ENCODE measurements at places on chromosomes 1 and 21.

DNA sequence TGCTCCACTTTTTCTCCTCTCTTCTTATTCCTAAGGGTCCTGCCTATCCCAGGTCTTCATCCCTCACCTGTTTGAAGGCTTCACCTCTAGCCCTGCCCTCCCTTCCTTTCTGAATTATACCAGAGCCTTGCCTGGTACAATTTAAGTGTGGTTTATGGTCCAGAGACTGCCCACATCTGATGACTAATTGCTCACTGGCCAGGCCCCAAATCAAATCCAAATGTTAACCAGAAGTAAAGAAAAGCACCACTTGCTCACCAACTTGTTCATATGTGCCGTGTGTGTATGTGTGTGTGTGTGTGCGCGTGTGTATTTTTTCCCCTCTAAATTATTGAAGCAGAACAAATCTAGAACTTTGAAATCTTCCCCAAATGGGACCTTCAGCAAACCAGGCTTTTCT lies 26.4 kb downstream of the MYOM3 start:
- no peak for DNase-seq

DNA sequence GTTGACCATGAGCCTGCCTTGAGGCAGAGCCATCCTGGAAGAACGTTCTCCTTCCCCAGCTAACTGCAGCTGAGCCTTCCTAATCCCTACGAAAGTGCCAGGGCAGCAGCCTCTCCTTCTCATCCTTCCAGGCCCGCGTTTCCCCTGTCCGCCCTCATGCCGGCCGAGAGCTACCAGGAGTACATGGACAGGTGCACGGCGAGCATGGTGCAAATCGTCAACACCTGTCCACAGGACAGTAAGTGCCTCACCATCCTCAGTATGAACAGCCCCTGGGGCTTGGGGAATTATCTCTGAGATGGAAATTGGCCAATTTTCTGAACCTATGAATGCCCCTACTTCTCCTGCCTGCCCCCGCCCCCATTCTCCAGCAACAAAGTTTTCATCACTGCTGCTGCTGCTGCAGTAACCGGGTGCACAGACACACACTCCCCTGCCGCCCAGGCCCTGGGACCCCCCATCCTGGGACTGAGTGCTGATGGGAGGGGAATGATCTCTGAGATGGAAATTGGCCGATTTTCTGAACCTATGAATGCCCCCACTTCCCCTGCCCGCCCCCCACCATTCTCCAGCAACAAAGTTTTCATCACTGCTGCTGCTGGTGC lies 39.6 kb downstream of the UBASH3A start:
- DNase-seq, result no peak

DNA sequence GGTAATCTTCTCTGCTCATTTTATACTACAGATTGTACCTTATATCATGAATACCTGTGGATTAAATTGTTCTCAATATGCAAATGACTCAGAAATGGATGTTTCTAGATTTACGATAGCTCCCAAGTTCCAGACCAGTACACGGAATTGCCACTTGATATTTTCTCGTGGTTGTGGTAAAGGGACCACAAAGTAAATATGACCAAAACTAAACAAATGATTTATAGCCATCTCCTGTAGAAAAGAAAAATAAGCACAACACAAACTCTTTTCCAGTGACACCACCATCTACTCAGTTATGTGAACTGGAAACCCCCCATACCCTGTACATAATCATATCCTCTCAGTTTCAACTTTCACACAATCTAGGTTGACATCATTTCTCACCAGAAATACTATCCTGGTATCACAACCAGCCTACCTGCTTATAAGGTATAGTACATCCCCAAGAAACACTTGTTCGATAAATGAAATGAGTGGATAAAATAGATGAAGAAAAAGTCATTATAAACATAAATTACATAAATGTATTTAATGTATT lies 172.3 kb downstream of the ADGRL4 start:
- no peak for DNase-seq

- DNase-seq, result no peak
These were observed 311 bp downstream of the IRF2BP2 start for GRCh38 chr1:234609691-234610042.

DNA sequence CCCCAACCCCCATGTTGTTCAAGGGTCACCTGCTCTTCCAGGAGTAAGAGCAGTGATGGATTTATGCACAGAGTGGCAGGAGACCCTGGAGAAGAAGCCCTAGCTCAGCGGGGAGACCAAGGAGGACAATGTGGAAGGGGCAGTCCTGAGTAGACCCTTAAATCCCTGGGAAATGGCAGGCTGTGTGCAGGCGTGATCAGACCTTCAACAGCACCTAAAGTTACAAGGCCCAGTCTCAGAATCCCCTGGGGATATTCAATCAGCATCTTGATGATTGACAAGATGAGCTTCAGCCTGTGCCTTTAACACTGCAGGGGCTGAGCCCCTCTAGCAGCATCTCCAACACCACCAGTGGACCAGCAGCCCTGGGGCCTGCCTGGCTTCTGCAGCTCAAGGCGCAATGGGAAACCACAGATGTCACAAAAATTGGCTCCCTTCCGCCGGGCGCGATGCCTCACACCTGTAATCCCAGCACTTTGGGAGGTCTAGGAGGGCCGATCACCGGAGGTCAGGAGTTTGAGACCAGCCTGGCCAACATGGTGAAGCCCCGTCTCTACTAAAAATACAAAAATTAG lies 60.4 kb downstream of the IRF2BP2 start:
- DNase-seq, result no peak

GRCh38 chr1:67051196-67051595 lies 2.8 kb downstream of the SLC35D1 start:
- no peak for DNase-seq

GRCh38 chr21:28538987-28539622 lies 453.6 kb downstream of the LTN1 start:
- DNase-seq, result no peak

DNA sequence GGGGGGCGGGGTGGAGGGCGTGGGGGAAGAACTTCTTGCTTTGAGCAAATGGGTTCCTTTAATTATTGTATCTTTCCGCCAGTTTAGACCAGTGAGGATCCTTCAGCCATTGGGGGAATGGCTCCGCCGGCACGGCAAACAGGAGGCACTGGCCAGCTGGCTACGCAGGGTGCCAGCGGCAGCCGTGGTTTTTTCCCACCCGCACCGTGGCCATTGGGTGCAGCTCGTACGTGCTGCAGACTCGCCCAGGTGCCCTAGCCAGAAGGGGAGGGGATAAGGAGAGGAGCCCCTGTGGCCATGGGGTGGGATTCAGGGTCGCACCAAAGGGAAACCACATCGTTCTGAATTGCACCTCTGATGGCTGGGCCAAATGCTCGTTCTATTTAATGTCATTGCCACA lies 65.6 kb downstream of the RGSL1 start:
- DNase-seq, result no peak

DNA sequence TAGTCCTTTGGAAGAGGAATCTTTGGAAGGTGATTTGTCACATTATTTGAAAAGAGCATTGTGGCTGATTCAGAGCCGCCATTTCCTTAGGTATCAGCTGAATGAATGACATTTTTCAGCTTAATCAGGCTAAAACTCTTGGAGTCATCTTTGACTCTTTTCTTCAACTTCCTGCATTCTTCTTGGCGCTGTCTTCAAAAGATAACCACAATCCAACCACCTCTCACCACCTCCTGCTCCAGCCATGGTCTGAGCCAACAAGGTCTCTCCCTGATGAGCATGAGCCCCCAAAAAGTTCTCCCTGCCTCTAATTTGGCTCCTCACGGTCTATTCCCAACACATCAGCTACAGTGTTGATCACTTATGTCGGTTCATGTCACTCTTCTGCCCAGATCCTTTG lies 297.6 kb upstream of the RUNX1 start:
- no peak for DNase-seq

- DNase-seq, result no peak
These were observed 25.0 kb downstream of the CD55 start for GRCh38 chr1:207346513-207346912.

All from stimulated activated CD8-positive, alpha-beta memory T cell treated with anti-CD3 and anti-CD28 coated beads, Interleukin-2, amount 100 ng/mL, for 1 hour (primary cell).